ENCODE measurements at places on chromosomes 2 and 18.

DNA sequence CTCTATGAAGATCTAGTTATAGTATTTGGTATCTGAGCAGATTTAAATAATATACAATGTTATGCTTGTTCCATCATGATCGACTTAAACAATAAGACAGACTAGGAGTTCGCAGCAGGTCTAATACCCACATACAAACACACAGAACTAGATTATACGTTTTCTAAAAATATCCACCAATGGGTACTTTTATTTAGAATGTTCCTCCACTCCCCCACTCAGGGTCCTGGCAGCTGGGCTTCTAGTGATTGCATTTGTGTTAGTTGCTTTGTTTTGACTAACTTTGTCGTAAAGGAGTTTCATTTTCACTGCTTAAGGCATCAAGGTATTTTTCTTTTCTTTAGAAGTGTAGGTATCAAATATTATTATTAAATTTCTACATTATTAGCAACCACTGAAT is 91.4 kb downstream of the RPRM start:
- DNase-seq = no peak

DNA sequence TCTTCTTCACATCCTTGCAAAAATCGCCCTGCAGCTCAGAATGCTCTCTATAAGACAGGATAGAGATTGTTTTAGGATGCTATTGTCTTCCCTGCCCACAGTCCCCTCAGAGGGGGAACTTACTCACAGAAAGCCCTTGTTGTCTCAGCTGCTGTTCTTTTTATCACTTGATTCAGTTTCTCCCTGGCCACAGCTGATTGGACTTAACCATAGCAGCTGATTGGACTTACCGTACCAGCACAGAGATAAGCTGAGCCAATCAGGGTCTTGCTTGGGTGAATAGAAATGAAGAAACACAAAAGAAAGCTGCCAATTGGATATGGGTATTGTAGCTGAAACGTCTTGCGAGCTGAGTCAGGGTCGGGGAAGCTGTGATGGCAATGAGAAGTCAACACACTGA is 194.2 kb upstream of the MEX3C start:
- no peak for DNase-seq

DNA sequence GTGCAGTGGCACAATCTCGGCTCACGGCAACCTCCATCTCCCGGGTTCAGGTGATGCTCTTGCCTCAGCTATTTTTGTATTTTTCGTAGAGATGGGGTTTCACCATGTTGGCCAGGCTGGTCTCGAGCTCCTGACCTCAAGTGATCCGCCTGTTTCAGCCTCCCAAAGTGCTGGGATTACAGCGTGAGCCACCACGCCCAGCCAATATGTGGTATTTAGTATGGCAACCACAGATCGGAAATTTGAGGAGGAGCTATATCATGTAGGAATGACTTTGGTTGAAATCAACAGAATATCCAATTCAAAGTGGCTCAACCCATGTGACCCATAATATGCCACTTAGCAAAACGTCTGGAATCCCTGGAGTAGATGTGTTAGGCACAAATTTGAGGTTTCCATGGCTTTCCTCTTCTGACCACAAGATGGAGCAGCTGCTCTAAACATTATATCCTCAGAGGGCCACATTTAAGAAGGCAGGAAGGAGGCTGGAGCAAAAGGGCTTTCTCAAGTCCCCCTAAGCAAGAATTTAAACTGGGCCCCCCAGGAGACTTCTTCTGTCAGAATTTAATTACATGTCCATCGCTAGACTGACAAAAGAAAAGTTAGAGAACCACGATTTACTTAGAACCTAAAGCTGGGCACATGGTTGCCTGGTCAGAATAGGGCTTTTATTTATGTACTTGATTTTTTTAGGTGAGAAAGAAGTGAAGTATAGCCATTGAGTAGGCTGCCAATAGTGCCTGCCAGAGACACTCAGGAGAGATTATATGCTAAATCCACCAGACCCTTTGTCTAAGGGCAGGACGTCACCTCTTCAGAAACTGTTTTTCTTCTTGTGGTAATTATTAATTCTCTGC is 49.6 kb upstream of the ITSN2 start:
- DNase-seq = no peak

- DNase-seq = no peak
Observed at GRCh38 chr18:3593381-3593903, 143.5 kb downstream of the TGIF1 start.

GRCh38 chr2:128373451-128374000 is 54.9 kb upstream of the HS6ST1 start:
- DNase-seq = no peak

GRCh38 chr2:1993711-1994682 is 249.7 kb upstream of the PXDN start:
- DNase-seq = no peak

GRCh38 chr2:128535953-128536352 is 217.3 kb upstream of the HS6ST1 start:
- no peak for DNase-seq
